Activated T-helper 1 cell treated with anti-CD3 and anti-CD28 coated beads, Interleukin-2, amount 50 U/mL, for 16 hours (primary cell): ENCODE measurements at places on chromosomes 3 and 15.

DNA sequence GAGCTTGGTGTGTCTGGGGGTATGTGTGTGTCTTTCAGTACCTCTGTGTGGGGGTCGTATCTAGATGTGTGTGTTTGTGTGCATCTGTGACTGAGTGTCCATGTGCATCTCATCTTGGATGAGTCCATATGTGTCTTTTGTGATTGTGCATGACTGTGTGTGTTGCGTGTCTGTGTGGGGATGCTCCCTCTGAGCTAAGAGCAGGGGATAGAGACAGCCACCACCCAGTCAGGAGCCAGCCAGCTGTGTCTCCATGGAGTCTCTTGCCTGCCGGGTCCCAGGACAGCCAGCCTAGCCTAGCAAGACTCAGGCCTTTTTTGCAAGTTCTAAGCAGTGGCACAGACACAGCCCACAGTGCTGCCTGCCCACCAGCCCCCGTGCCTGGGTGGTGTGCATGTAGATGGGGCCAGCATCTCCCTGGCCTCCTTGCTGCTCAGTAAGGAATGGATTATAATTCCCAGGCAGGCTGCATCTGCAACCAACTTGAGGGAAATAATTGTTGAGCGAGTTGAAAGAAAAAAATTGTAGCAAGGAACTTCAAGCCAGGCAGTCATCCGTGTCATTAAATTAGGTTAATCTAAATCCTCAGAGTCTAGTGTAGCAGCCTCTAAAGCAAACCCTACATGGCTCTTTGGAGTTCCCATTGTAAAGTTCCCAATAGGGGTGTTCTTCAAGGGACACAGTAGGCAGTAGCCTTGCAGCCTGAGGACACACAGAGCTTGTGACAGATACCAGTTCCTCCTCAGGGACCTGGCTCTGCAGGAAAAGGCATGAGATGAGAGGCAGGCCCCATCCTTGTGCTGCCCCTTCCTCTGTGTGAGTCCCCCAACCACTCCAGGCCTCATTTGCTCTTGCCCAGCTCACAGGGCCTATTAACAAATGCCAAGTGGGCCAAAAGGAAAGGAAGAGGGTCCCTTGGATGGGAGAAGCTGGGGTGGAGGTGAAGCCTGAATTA is 35.9 kb upstream of the MRPS22 start:
- DNase-seq: no peak

- no peak for DNase-seq
Measured at GRCh38 chr3:160790726-160791125, 34.7 kb downstream of the PPM1L start.

- no peak for DNase-seq
Measured at GRCh38 chr15:80948651-80949292, 40.8 kb downstream of the MESD start.

DNA sequence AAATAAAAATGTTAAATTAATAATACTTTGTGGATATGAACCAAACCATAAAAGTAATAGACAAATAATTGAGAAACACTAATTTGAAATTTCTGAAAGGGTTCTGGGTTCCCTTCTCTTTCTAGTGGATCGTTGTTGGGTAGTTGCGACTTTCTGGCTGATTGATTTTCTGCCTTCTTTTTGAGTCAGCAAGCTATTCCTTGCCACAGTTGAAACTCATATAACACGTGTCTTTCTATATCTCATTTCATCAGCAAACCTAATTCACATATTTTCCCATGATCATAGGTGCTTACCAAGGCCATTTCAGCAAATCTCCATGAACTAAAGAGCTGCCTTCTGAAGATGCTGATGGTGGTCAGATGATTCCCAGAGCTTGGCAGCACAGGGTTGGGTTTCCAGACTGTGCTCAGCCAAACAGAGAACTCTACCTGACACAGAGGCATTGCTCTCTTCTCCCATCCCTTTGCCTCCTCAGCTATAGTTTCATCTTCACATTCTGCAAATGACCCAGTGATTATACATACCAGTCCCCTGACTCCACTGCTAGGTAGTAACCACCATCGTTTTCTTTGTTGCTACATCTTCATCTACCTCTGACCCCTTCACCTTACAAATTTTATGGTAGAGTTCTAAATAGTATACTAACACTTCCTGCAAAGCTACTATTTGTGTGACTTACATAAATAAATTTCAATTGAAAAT is 383.9 kb upstream of the DPH6 start:
- no peak for DNase-seq

- DNase-seq: no peak
Measured at GRCh38 chr3:13148561-13149329, 75.5 kb upstream of the IQSEC1 start.

GRCh38 chr3:196207159-196207832 is 3.9 kb downstream of the ZDHHC19 start:
- no peak for DNase-seq

DNA sequence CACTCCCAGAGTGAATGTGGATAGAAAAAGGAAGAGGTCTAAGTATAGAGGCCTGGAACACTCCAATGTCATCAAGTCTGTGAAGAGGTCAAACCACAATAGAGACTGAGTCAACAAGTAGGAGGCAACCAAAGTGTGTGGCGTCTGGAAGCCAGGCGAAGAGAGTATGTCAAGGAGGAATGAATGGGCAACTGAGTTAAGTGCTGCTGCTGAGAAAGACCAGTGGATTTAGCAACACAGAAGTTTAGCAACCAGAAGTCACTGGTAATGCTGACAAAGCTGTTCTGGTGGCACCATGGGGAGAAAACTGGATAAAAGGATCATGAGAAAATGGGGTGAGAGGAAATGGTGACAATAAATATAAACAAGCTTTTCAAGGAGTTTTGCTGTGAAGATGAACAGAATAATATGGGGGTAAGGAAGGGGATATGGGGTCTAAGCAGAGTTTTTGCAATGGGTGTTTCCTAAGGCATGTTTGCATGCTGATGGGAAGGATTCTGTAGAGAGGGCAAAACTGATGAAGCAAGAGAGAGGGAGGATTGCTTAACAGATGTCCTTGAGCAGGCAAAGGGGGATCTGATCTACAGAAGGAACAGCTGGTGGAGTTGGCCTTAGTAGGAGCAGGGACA is 38.4 kb downstream of the PCOLCE2 start:
- DNase-seq: no peak

GRCh38 chr3:178777718-178778411 is 241.6 kb downstream of the KCNMB2 start:
- DNase-seq: no peak
